ENCODE measurements at places on chromosomes 1 and 21. TPM values are rescaled to one million over a fixed set of nuclear protein-coding genes. Genes with fewer than 3 reads are reported as not detected.

DNA sequence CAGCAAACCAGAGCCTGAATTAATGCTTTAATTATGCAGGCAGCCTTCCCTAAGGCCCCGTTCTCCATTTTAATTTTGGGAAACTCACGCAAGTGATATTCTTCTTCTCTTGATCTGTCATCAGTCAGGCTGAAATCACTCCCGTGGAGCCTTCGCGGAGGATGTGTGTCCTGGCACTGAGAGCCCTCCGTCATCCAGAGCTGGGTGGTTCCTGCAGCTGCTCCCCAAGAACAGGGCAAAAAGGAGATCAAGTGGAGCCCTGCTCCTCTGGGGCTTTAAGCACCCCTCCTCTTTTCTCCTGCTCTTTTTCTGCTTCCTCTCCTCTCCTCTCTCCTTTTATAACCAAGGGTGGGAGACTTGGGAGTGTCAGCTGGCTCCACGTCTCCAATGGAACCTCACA, 133.2 kb upstream of the CACNA1E start:
- DNase-seq: no peak

- no peak for DNase-seq
Measured at GRCh38 chr1:61491497-61491896, 233.4 kb downstream of the TM2D1 start.

DNA sequence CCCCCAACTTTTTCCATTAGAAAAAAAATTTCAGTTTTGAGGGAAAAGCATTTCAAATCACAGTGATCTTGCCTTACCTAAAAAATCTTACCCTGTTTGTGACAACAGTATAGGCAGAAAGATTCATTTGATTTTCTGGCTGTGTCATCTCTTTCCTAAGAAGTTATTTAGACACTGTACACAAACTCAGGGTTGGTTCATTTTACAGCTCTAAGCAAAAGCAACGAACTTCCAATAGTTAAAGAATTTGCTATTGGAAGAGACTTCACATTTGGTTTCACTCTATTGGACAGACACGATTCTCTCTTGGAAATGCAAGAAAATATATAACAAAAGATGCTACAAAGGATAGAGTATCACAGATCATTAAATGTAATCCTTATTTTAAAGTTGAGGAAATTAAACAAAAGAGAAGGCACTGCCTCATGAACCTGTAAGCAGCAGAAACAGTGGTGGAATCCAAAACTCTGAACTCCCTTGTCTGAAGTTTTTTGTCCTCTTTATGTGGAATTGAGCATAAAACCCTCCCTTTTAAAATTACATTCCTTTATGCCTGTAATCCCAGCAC, 20.8 kb downstream of the EYA3 start:
- DNase-seq: no peak

- DNase-seq: no peak
Measured at GRCh38 chr1:231808990-231809389, 182.4 kb downstream of the DISC1 start.

- no peak for DNase-seq
Measured at GRCh38 chr1:109396871-109397580, 692 bp downstream of the SORT1 start.

RHEX gene
- total RNA-seq: 2.2 TPM

REN gene
- total RNA-seq: 1.3 TPM

All from mesenteric fat pad (tissue), 1 donor.